ENCODE measurements at places on chromosomes 7 and 10. TPM values are rescaled to one million over a fixed set of nuclear protein-coding genes. Genes with fewer than 3 reads are reported as not detected.

DNA sequence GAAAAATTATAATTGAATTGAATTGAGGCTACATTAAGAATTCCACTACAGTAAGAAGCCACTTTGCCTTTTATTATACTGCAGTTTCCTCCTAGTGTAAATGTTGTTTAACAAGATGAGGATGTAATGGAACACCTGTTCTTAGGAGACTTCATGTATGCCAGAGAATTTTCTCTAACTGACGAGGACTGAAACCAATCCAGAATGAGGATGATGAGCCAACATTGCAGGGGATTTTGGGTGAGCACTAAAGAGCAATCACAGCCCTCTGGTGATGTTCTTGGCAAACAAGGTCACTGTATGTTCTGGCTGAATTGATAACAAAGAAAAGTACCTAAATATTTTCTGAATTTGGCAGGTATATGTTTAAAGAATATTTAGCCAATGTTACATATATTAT is 60.9 kb downstream of the RELN start:
- H3K4me1 ChIP-seq, result no peaks in the 10 kb centered on the region
- no peak for DNase-seq
- no peaks in the 10 kb centered on the region for H3K36me3 ChIP-seq
- no peak overlapping the region for H3K4me3 ChIP-seq
- no peaks in the 10 kb centered on the region for H3K27me3 ChIP-seq

Gene NOS3
- 185 TPM for total RNA-seq

DNA sequence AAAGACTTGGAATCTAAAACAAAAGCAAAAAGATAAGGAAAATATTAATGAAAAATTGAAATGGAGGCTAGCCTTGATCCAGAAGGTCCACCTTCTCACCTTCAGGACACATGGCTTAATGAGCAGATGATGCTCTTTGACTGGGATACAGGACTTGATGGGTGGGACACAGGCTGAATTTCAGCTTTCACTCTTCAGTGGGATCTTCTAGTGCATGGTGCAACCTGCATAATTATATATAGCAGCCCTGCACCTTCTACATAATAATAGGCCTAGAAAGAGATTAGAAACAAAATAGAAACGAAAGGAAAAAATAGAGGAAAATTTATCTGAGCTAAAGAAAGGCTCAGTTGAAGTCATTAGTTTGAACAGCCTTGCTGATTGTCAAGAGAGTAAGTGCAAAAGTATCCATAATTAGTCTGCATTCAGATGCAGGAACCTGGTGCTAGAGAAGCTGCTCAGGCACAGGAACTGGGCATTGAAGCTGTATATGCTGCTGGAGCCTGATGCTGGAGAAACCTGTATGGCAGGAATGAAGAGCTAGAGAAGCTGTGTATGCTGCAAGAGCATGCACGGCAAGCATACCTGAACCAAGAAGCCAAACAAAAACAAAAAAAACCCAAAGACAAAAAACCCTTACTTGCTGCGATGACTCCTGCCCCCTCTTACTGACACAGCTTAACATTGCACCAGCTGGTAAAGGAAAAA is 19.4 kb downstream of the MKLN1 start:
- H3K36me3 ChIP-seq, result no peaks in the 10 kb centered on the region
- no peak overlapping the region for H3K27ac ChIP-seq
- peaks cover 12% of the 10 kb centered on the region for H3K4me1 ChIP-seq
- H3K4me3 ChIP-seq, result no peak overlapping the region

DNA sequence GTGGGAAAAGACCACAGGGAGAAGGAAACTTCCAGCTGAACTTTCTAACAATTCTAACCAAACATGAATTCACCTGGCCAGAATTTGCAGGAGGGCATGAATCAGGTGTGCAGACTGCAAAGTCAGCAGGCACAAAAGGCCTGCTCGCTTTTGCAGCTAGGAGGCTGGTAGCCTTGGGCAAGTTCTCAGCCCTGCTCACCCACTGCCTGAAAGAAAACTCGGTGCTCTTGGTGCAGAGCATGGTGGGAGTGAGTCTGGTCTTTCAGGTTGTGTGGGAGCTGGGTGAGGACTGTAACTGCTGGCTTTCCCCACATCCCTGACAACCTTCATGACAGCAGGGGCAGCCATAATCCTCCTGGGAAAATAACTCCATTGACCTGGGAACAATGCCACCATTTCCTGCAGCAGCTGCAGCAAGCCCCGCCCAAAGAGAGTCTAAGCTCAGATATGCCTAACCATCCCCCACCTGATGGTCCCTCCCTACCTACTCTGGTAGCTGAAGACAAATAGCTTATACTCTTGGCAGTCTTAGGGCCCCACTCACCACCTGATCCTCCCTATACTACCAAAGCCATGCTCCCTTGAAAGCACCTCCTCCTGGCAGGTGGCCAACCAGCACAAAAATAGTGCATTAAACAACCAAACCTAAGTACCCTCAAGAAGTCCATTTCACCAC is 31.6 kb downstream of the ZNF117 start:
- DNase-seq, result no peak
- H3K27me3 ChIP-seq, result no peaks in the 10 kb centered on the region
- no peak overlapping the region for H3K27ac ChIP-seq
- no peak overlapping the region for H3K4me3 ChIP-seq
- H3K4me1 ChIP-seq, result no peaks in the 10 kb centered on the region
- H3K36me3 ChIP-seq, result no peaks in the 10 kb centered on the region

Gene JCAD
- total RNA-seq, result 82.8 TPM

Gene DKK1
- total RNA-seq, result 1.6 TPM

Gene GRID2IP
- total RNA-seq, result not detected

- no peaks in the 10 kb centered on the region for H3K27me3 ChIP-seq
- DNase-seq, result no peak
- no peaks in the 10 kb centered on the region for H3K36me3 ChIP-seq
Observed at GRCh38 chr7:33764752-33765451, 140.4 kb upstream of the BMPER start.

DNA sequence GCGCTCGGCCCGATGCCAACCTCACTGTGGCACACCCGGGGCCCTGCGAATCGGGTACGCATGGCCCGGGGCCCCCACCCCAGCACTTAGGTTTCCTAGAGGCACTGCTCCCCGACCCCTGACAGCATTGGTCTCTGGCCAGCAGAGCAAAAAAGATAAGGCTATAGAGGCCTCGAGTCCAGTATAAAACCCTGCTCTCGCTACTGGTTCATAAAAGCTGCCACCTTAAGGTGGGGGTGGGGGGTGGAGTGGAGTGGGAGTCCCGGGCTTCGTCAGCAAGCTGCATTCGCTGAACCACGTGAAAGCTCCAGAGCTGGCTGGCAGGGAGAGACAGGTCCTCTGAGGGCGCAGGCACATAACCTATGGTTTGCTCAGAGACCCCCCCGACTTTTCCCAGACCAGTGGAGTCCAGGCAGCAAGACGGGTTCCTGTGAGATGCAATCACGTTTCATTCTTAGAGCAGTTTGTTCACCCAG is 1.3 kb downstream of the KAZALD1 start:
- peaks cover 15% of the 10 kb centered on the region for H3K4me1 ChIP-seq
- H3K27me3 ChIP-seq, result no peaks in the 10 kb centered on the region
- peak overlapping the region; percentile 79 for H3K4me3 ChIP-seq
- no peaks in the 10 kb centered on the region for H3K36me3 ChIP-seq
- no peak for DNase-seq

Gene C7orf33
- not detected for total RNA-seq

Gene GPR22
- total RNA-seq, result not detected

DNA sequence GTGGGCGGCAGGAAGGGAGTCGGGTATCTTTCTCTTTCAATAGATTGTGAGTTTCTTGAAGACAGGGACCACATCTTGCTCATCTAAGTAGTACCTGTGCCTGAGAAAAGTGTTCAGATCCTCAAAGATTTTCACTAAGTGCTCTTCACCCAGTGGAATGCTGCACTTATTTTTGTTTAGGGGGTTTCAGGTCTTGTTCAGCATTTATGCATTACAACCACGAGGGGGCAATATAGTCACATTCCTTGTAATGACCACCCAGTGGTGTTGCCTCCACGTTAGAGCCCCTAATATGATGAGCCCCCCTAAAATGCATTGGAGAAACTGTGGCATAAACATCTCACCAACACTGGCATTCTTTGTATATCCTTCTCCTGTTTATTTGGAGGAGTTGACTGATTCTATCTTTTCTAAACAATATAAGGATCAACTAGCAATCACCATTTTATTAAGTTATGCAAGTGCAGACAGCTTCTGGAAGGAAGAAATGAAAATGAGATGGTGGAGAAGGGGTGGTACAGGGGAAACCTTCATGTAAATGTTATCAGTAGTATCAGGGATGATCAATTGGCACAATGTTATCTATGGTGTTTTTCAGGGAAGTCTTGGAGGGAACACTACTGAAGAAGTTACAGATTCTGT is 3.1 kb upstream of the PAPSS2 start:
- H3K36me3 ChIP-seq, result no peaks in the 10 kb centered on the region
- no peaks in the 10 kb centered on the region for H3K27me3 ChIP-seq
- no peak for DNase-seq
- H3K27ac ChIP-seq, result peak overlapping the region; percentile 66

GRCh38 chr7:70512144-70512543 is 619.8 kb upstream of the GALNT17 start:
- no peaks in the 10 kb centered on the region for H3K4me1 ChIP-seq
- H3K27ac ChIP-seq, result no peak overlapping the region
- no peak overlapping the region for H3K4me3 ChIP-seq
- H3K27me3 ChIP-seq, result no peaks in the 10 kb centered on the region
- H3K36me3 ChIP-seq, result no peaks in the 10 kb centered on the region

Data from ascending aorta (tissue), 2 donors.